ENCODE measurements at places on chromosomes 2 and 18.

- no peak for DNase-seq
Measured at GRCh38 chr2:99325384-99325783, 10.7 kb downstream of the TXNDC9 start.

DNA sequence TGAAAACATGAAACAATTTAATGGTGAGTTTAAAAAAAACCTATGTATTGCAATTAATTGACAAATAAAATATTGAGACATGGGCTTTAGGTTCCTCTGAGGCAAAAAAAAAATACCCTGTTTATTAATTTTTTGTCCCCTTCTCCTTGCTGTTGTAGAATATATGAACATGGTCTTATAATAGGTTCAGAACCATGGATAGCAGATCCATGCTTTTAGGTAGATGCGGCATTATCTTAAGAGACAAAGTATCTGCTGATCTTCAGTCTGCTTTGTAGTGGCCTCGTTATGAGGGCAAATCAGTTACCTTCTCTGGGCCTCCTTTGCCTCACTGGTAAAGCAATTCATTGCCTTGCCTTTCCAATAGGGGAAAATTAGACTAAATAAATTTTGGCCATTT, 850.7 kb downstream of the NRXN1 start:
- no peak for DNase-seq

GRCh38 chr2:65313126-65313953, 85.7 kb downstream of the ACTR2 start:
- DNase-seq, result no peak

- DNase-seq, result no peak
Measured at GRCh38 chr18:9135081-9135911, 1.3 kb upstream of the ANKRD12 start.

- no peak for DNase-seq
Measured at GRCh38 chr2:58698620-58699019, 457.5 kb upstream of the FANCL start.

DNA sequence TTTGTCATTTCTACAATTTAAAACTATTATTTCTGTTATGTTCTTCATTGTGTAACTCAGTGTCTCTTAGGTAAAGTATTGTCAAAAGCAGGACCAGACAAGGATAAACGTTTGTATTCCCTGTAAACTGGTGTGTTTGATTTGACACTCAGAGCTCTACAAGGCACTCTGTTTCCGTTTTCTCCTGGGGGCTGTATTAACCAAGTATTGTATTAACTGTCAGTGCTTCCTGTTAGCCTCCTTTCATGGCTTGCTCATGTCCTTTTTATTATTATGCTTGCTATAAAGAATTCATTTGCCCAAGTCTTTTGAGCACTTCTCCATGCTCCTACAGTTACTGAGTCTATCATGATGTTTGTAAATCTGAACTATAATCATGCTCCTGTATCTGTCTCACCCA, 323.7 kb downstream of the LPIN1 start:
- no peak for DNase-seq

DNA sequence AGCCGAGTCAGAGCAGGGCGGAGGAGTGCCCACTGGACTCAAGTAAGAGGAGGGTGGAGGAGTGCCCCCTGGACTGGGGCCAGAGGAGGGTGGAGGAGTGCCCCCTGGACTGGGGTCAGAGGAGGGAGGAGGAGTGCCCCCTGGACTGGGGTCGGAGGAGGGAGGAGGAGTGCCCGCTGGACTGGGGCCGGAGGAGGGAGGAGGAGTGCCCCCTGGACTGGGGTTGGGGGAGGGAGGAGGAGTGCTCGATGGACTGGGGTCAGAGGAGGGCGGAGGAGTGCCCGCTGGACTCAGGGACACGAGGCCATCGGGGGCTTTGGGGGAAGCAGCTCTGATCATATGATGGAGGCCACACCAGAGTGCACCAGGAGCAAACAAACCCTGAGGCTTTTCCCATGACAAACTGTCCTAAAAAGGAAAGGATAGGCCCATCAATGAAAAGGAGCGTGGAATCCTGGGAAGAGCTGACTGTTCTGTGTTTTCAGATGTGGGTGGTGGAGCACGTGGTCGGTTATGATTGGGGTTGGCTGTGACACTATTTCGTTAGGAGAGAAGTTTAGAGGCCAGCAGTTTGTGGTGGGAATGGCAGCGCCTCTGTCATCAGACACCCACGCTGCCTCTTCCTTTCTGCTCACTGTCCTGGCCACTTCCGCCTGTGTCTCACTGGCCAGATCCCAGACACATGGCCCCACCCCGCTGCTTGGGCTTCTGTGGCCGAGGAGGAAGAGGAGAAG, 24.5 kb upstream of the HPCAL1 start:
- no peak for DNase-seq

DNA sequence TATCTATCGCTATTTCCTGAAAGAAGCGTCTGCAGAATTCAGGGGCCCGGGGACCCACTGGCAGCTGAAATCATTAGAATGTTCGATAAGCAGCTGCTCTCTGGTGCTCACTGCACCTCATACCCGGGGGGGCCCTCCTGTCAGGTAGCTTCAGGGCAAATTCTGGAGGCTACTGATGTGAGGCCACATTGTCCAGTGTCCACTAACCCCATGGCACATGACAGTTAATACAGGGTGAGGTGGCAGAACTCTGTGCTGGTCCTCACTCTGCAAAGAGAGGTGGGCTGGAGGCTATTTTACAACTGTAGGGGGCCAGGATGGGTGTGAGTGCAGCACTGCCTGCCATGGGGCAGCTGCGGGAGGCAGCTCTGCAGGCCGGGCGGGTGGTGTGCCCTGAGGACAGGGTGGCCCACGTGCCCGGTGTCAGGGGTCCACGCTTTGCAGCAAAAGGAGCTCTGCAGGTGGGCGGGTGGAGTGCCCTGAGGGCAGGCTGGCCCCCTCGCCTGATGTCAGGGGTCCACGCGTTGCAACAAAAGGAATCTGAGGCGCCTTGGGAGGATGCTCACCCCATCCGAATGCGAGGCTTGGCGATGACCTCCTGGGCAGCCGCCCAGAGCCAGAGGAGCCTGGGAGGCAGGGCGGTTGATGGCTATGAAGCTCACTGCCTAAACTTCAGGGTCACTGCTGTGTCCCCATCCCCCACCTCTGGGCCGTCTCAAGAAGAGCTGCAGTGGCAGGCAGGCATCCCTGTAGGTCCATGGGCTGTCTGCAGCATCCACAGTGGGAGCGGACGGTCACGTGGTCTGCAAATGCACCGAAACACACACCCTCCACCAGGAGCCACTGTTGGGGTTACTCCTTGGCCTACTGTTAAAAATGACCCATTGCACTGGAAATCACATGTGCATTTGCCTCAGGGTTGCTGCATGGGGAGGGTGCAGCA, 207.0 kb upstream of the SALL3 start:
- no peak for DNase-seq

DNA sequence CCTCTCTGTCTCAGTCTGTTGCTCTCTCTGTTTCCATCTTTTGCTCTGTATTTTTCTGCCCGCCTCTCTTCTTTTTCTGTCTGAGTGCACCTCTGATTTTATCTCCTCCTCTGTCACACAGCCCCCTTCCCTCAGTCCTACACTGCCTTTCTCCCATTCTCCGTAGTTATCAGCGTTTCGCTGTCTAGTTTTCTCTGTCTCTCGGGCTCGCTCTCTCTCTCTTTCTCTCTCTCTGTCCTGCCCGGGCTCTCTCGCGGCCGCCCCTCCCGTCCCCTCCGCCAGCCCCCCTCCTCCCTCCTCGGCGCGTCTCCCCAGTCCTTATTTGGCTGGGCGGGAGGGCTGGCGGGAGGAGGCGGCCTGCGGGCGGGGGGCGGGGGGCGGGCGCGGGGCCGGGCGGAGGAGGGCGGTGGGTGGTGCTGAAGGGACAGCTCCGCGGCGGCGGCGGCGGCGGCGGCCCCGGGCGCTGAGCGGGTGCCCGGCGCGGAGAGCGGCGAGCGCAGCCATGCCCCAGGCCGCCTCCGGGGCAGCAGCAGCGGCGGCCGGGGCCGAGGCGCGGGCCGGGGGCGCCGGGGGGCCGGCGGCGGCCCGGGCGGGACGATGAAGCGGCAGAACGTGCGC, at the start of gene KCNK3:
KCNK3 (plus strand) TSS at position 444 of the 618 bp plus-strand sequence; CDS start at position 598, 154 bp downstream.
- peak; percentile 3 for DNase-seq

DNA sequence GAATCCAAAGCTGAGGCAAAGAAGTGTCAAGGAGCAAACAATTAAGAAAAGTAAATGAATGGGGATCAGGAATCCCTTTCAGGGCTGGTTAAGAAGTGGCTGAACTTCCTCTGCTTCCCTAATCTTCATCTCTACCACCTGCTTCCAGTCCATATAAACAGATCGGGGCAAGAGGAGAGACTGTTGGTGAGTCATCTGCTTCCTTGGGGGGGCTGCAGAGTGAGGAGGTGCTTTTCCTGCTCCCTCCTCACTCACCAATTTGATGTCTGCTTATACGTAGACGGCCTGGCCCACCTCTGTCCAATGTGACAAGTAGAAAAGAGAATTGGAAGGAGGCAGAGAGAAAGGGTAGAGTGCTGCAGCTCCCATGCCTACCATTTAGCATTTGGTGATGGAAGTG, 68.4 kb downstream of the NAB1 start:
- DNase-seq, result no peak

GRCh38 chr2:205563646-205564045, 118.7 kb upstream of the NRP2 start:
- DNase-seq, result no peak

DNA sequence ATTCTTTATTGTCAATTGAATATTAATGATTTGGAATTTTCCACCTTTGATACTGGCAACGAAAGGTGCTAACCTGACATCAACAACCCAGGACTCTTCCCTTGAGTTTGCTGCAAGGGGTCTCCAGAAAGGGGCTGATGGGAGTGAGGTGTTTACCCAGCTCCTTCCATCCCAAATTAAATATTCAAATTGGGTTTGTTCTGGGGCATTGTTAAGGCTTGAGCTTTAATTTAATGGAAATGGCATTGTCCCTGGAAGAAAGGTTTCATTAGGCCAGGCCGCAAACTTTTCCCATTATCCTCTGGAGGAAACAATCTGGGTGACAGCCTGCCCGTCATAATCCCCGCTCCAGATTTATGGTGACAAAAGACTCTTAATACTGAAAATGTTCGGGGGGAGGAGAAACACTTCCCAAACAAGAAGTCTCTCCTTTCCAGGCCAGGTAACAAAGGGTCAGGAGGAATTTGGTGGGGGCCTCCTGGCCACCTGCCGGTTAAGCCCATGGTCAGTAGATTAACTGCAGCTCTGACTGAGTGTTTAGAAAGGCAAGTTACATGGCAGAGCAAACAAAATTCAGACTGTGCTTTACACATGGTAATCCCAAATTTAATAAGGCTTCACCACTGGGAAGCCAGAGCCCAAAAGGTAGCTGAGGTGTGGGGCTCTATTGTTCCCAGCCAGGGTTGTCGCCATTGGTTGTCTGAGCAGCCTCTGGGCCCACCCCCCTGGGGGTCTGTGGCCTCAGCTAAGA, 151.4 kb upstream of the SIX3 start:
- no peak for DNase-seq

- no peak for DNase-seq
Measured at GRCh38 chr2:57370882-57371585, 675.6 kb upstream of the VRK2 start.

GRCh38 chr2:118865106-118865505, 17.7 kb upstream of the EN1 start:
- no peak for DNase-seq

DNA sequence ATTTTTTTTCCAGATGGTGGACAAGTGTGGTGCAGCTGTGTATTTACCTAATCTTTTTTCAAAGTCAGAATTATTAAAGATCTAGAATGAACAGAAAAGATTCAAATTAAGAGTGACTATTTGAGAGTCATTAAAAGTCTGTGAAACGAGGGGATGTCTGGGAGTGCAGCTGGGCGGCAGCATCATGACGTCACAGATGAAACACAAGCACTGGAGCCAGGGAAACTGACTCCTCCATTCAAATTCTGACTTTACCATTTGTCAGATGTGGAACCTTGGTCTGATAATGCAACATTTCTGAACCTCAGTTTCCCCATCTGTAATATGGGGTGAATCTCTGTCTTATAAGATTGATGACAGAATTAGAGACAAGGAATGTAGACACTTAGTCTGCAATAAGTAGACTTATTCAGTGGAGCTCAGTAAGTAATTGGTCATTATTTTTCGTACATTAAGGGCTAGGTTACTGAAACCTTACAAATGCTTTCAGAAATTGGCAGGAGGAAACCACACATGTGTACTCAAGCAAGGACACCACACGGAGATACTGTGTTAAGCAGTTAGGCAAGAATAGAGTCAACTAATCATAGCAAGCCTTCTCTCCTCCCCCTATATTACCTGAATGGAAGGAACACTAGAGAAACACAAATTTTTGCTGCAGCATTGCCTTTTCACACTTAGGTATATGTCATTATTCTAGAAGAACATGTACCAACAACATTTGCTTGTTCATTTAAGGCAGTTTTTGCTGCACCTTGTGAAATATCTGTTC, 27.8 kb upstream of the CXXC1 start:
- DNase-seq, result no peak

DNA sequence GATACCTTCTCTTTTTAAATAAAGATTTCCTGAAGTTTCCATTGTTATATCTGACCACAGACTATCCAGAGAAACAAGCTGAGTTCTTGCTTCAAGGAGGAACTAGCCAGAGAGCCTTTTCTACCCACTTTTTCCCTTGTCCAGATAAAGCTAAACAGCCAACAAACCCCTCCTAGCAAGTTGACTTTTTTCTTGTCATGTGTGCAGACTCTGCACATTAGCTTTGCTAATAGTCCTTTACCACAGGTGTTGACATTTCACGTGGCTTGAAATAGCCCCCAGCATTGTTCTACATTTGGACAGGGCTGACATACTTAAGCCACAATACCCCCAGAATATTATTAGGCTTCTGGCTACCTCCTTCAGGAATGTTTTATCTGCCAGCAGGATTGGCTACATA, 40.7 kb downstream of the PCBP1 start:
- DNase-seq, result no peak

DNA sequence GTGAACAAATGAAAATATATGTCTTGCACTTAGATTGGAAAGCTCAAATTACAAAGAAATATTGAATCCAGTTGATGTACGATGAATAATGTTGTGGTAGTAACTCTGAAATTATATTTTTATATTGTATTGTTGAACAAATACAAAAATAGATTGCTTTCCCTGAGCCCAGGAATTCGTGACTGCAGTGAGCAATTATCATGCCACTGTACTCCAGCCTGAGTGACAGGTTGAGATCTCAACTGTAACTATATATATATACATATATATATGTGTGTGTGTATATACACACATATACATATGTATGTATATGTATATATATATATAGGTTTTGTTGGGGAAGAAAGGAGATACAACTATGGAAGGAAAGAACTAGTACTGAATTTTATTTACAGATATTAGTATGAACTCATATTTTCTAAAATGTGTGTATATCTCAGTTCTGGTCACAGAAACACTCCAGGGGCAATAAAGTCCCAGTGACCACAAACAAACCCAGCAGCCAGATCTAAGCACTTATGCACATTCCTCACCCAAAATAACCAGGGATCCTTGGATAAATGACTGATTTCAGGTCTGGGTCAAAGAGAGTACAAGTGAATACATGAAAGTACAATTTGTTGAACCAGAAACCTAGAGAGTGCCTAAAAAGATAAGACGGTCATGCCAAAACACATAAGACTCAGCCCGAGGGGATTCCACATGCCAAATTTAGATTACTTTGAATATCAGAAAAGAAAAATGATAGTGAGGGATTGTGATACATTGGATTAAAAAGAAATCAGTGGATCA, 146.3 kb downstream of the TMX3 start:
- DNase-seq, result no peak

Measured in activated CD4-positive, alpha-beta T cell treated with anti-CD3 and anti-CD28 coated beads, Interleukin-2, amount 50 U/mL, for 24 hours (primary cell).